ENCODE measurements at places on chromosomes 4 and X. TPM values are rescaled to one million over a fixed set of nuclear protein-coding genes. Genes with fewer than 3 reads are reported as not detected.

- peak; percentile 60 for DNase-seq
Observed at GRCh38 chr4:146232131-146232722, 17.9 kb downstream of the REELD1 start.

Gene SLC6A14
- 0.44 TPM for total RNA-seq

Gene IBSP
- total RNA-seq: not detected

DNA sequence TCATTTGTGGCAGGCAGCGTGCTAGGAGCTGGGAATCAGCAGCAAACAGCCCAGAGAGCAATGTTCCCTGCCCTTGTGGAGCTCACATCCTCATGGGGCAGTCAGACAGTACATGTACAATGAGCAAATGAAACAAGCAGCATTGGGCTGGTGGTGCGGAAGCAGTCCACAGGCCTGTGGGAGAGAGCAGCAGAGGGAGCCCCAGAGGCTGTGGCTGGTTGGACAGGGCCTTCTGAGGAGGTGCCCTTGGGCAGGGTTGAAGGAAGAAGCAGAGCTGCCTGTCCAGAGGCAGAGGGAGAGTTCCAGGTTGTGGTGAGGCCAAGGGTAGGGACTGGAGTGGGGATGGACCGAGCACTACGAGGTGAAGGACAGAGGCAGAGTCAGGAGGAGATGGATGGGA, 22.5 kb downstream of the MMGT1 start:
- DNase-seq: no peak

DNA sequence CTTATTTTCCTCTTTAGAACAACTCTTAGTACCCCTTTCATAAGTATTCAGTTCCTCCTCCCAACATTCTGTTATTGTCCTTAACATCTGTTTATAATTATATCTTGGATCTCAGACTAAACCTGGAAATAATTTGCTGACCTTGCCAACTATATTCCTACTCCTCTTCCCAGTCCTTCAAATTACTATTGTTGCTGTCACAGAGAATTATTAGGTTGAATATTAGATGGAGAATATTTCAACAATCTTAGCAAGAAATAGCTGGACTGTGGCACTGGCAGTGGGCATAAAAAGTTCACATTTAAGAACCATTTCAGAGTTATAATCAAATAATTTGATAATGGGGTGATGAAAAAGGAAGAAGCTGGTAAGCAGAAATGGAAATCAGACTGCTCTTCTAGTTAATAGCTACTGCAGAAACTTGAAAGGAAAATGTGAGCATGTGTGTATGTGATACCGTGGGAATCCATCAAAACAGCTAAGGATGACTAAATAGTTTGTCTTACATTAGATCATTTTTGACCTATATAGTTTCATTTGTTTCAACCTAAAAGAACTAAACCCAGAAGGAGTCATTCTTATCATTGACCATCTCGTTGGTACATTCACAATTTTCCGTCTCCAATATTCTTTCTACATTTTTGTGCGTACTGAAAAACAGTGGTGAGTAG, 43.3 kb upstream of the PRDM8 start:
- DNase-seq: no peak

DNA sequence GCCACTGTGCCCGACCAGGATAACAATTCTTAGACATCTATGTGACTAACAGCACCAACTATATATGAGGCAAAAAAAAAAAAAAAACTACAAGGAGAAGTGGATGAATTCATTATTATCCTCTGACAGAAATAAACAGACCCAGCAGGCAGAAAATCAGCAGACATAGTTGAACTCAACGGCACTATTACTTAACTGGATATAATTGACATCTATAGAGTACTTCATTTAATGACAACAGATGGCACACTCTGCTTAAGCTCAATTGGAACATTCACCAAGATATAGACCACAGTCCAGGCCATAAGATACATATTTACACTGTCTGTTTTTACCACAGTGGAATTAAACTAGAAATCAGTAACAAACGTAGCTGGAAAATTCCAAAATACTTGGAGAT, 13.3 kb downstream of the CLDN22 start:
- no peak for DNase-seq

DNA sequence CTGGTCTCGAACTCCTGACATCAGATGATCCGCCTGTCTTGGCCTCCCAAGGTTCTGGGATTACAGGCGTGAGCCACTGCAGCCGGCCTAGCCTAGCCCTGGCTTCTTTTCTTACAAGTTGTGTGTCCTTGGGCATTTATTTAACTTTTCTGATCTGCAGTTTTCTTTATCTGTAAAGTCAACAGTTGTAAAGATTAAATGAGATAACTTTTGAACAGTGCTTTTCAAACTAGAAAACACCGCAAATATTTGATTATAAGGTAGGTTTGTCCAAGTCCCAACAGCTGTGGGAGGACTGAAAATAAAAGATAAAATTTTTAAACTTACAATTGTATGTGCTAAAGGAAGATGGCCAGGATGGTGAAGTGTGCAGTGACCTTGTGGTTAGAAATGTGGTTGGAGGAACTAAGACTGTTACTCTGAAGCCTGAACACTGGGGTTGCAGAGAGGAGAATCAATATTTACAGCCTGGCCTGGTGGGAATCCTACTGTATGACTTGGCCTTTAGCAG, 44.8 kb downstream of the GSX2 start:
- DNase-seq: no peak

GRCh38 chrX:24732766-24733500, 39.2 kb downstream of the POLA1 start:
- DNase-seq: no peak

Gene UGT2B10
- total RNA-seq: not detected

- DNase-seq: no peak
Observed at GRCh38 chr4:54165011-54165410, 64.1 kb upstream of the PDGFRA start.

GRCh38 chr4:926538-926937, 5.6 kb downstream of the GAK start:
- DNase-seq: peak; percentile 27

Gene NXF2B
- total RNA-seq: not detected

All from MCF 10A (cell line).